ENCODE measurements at places on chromosomes 12 and 14. TPM values are rescaled to one million over a fixed set of nuclear protein-coding genes. Genes with fewer than 3 reads are reported as not detected.

DNA sequence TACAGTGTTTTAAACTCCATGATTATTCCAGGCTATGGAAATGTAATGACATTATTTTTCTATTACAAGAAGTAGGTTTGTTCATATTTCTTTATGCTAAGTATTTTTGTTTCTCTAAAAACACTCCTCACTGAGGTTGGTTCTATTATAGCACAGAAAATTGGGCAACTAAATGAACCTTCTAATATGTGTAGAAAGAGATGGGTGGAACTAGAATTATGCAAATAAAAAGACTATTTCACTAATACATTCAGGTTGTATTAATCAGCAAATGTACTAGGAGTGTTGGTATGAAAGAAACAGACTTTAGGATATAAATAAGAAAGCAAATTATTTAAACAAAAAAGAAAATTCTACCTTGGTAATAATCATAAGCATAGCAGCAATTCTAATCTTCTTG lies 4.9 kb downstream of the OR6C2 start:
- no peak for DNase-seq

DNA sequence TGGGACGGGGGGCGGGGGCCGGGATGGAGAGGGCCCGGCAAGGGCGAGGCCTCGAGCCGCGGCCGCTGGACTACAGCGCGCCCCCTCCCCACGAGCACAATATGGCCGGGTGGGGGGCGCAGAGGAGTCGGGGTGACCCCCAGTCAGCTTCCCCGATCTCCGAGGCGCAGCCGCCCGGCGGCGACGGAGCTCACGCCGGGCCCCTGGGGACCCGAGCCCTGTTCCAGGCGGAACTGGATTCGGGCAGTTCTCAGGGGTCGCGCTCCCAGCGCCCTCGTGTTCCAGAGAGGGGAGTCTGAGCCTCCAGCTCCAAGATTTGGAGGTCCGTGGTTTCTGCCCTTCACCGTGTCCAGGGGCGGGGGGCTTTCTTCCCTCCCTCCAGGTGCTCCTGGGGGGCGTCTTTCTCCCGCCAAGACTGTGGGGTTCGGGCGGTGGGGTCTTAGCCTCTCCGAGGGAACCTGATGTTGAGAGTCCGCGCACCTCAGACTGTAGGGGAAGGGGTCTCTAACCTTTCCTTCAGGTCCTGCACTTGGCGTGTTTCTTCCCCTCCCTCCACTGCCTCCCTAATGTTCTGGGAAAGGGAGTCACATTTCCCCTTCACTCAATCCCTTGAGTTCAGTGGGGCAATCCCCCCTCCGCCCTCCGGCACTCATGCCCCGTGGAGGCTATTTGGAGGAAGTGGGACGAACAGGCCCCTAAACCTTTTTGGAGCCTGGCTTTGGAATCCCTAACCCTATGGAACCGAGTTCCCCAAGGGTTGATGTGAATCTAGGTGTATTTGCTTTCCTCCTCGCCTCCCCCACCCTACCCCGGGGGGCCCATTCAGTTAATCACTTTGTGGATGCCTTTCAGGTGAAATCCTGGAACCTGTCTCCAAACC lies 584 bp downstream of the ACVR1B start:
- no peak for DNase-seq

DNA sequence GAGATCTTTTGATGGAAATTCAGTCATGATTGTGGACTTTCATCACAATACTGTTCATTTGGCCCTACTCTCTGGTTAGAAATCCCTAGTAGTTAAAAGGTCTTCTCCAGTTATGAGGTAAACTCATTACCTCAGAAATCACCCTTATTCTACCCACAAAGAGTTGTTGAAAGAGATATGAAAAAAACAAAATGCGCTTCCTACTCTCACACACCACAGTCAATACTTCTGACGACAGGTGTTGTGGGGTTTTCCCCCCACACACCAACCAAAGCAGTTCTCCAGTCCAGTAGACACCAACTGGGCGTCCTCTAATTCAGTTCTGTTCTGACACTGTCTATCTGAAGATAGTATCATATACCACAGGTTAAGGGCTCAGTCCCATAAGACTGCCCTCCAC lies 54.9 kb downstream of the TRMT5 start:
- no peak for DNase-seq

DNA sequence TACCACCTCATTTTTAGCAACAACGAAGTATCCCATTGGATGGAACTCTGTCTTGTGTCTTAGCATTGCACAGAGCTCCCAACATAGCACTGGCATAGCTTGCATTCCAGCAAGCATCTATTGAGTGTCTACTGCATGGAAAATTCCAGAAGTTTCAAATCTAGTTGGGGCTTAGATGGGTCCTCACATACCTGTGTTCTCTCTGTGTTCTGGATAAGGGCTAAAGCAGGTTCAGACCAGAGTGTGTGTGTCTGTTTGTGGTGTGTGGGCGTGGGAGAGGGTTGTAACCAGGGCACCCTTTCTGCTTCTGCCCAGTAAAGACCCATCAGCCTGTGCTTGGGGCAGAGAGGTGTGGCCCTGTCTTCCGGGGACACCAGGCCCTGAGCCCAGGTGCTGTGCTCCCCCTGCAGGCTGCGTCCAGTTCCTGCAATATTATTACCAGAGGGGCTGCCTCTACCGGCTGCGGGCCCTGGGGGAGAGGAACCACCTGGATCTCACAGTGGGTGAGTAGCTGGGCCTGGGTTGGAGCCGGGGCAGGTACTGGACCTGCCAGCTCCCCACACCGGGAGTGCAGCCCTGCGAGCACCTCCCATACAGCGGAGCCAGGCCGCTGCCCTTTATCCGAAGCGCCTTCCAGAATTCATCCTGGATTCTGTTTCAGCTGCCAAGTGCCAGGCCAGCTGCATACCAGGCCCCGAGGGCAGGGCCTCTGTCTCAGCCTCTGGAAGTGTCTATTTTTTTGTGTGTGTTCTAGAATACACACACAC lies 20.3 kb downstream of the RHOF start:
- DNase-seq: no peak

DNA sequence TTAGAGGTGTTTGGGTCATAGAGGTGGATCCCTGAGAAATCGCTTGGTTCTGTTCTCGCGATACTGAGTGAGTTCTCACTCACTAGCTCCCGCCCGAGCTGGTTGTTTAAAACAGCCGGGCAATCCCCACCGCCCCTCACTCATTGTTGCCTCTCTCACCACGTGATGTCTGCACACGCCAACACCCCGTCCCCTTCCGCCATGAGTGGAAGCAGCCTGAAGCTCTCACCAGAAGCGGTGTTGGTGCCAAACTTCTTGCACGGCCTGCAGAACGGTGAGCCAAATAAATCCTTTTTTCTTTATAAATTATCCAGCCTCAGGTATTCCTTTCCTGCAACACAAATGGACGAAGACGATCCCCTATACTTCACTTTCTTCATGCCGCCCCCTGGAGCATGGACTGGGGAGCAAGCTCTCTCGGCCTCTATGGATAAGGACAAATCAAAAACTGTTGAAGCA lies 45.4 kb upstream of the CCND2 start:
- DNase-seq: no peak

Gene TBX5
- not detected for total RNA-seq

All from hematopoietic multipotent progenitor cell (in vitro differentiated cells).